ENCODE measurements at places on chromosomes 3 and 15. TPM values are rescaled to one million over a fixed set of nuclear protein-coding genes. Genes with fewer than 3 reads are reported as not detected.

- DNase-seq, result no peak
Observed at GRCh38 chr15:35244227-35244626, 159.1 kb upstream of the NANOGP8 start.

- no peak for DNase-seq
Observed at GRCh38 chr15:96409215-96410138, 79.0 kb downstream of the NR2F2 start.

- DNase-seq, result no peak
Observed at GRCh38 chr15:23440596-23440995, 6.4 kb downstream of the GOLGA6L2 start.

The PARP6 gene
- 83.2 TPM for total RNA-seq

- DNase-seq, result no peak
Observed at GRCh38 chr3:74107451-74107850, 482.7 kb upstream of the PDZRN3 start.

GRCh38 chr3:122993124-122993978 lies 34.2 kb downstream of the SEMA5B start:
- DNase-seq, result peak; percentile 70

DNA sequence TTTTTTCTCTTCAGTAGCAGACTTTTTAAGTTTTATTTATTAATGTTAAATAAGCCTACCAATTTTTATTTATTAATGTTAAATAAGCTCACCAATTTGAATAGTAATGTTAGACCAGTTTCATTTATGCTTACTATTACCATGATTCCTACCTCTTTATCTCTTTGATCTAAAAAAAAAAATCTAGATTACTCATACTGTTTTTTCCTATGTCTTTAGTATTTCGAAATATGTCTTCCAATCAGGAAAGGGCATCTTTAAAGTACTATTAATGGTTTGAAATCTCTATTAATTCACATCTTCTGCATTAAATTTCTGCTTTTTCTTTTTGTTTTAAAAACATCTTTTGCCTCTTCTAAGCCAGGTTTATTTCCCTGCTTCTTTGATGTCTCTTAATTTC lies 27.5 kb upstream of the MAPKBP1 start:
- no peak for DNase-seq

The TATDN2 gene
- 21.4 TPM for total RNA-seq

DNA sequence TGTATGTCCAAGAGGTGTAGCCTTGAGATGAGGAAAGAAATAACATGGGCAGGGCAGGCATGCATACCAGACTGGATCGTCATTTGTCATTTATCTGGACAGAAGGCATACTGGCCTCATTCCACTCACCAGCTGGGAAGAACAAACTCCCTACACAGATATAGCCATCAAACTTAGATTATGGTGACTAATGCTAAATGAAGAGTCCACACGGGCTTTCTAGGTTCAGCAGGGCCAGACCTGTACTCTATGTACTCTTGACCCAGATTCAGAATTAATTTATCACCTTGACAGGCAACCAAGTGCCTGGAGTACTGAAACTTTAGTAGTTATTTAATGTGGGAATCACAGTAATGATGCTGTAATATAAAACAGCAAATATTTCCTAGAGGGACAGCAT lies 164.3 kb upstream of the IL12A start:
- no peak for DNase-seq

The RGMA gene
- 217 TPM for total RNA-seq

DNA sequence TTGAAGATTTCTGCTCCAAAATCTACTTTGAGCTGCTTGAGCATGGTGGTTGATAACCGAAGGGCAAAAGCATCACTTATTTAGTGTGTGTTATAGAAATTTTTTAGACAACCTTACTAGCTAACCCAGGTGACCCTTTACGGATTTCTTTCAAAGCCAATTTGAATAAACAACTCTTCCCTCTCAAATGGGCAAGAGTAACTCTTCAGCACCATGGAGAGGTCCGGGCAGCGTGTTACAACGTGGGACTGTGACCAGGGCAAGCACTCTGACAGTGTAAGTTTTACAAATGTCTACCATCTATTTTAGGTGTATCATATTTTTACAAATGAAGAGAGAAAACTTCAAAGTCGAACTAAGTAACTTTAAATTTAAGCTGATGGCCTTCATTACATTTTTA lies 471.8 kb downstream of the MFSD1 start:
- DNase-seq, result no peak

GRCh38 chr3:135771760-135772159 lies 193.8 kb upstream of the PPP2R3A start:
- DNase-seq, result no peak

The NTRK3 gene
- total RNA-seq, result 0.61 TPM

- peak; percentile 88 for DNase-seq
Observed at GRCh38 chr3:189780546-189781270, 149.5 kb downstream of the TP63 start.

- DNase-seq, result no peak
Observed at GRCh38 chr3:36941658-36942057, 3.2 kb downstream of the TRANK1 start.

DNA sequence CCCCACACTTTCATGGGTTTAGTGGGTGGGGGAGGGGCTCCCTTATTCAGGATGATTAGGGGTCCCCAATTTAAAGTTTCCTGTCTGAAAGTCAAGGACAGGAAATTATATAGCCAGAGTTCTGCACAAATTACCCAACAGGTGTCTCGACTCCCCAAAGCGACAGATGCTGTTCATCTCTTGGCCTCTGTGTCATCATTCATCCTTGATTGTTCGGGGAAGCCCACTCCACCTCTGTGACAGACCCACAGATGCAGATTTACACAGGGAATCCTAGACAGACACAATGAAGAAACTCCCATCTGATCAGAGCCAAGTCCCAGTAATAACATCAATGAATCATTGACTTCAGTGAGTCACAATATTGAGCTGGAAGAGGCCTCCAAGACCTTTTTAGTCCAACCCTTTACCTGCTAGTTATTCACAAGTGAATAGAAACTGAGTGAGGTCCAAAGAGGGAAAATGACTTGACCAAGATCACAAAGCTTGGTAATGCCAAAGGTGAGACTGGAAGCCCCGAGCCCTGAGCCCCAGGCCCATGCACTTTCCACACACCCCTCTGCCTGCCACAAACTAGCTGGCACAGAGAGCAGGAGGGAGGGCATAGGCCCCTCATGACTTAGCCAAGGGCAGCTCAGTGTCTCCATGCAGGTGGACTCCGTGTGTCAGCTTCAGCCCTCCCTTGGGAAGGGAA lies 7.9 kb upstream of the SRP14 start:
- DNase-seq, result no peak

DNA sequence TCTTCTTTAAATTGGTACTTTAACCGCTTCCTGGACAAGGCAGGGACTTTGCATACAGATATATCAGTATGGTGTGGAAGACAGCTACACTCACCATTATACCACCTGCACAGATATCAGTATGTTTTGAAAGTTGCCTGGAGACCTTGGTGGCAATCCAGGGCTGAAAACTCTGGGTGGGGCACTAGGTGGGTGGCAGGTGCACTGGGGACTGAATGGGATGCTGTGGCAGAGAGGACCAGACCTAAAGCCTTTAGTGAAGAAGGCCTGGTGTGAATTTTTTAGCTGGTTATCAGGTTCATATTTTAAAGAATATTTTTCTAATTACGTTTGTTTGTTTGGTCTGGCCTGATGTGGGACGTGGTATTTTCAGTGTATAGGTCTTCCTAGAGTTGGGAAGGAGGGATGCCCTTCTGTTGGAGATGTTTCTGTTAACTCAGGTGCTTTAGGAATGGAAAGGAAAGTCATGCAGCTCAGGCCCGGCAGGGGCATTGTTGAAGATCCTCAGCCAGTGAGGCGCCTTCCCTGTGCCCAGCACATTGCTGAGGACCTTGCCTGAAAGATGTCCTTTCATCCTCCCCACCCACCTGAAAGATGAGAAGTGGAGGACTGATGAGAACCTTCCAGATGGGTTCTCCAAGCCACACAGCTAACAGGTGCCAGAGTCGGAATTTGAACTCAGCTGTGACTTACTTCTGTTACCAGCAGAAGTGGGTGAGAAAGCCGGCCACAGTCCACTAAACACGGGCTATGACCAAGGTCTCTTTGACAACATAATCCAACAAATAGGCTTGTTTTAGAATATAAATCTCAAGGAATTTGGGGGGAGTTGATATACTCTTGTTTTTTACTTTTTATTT lies 77.3 kb downstream of the APBA2 start:
- DNase-seq, result no peak

DNA sequence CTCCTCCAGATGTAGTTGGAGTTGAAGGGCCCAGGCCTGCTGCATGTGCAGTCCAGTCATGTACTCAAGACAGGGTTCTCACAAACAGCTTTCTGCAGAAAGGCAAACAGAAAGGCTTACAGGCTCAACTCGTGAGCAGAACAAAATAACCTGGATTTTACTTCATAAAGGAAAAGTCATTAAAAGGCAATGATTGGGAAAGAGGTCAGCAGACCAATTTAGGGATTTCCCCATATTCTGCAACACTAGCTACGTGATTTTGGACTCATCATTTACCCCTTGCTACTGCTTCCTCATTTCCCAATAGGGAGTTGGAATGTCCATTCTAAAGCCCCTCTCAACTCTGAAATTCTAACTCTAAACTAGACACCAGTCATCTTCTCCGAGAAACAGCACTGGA lies 18.1 kb downstream of the METTL6 start:
- no peak for DNase-seq

DNA sequence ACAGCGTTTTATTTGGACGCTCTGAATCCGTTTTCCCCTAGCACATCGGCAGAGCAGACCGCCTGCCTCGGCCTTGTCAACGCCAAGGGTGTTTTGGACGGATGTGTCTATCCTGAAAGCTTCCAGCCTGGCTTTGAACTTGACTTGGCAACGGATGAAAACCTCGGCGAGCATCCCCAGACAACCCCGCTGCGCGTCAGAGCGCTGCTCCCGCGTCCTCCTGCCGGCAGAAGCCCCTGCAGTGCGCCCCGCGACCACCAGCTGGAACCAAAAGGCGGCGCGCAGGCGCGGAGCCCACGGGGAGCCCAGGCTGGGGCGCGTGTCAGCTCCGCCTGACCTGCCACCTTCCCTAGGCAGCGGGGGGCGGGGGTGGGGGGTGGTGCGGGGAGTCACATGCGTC lies 26.2 kb upstream of the ARL8B start:
- peak; percentile 64 for DNase-seq

The TRPM1 gene
- total RNA-seq, result not detected

DNA sequence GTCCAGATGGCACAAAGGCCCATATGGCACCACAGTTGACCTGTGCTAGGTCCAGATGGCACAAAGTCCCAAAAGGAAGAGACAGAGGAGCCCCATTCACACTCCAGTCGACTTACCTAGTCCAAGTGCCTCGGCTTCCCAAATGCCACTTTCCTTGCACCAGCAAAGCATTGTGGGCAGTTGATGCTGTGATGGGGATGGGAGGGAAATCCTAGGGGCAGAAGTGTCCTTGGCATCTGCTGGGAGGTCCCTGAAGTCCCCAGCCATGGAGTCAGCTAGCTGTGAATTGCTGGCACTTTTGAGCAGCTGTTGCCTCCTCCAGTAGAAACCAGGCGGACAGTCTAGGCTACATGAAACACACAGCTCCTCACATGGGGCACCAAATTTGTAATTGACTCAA lies 60.3 kb upstream of the SIAH2 start:
- no peak for DNase-seq

The IL17RB gene
- total RNA-seq, result 0.34 TPM

- DNase-seq, result no peak
Observed at GRCh38 chr15:75036212-75036616, 12.8 kb downstream of the PPCDC start.

The RBMS3 gene
- 31.3 TPM for total RNA-seq

DNA sequence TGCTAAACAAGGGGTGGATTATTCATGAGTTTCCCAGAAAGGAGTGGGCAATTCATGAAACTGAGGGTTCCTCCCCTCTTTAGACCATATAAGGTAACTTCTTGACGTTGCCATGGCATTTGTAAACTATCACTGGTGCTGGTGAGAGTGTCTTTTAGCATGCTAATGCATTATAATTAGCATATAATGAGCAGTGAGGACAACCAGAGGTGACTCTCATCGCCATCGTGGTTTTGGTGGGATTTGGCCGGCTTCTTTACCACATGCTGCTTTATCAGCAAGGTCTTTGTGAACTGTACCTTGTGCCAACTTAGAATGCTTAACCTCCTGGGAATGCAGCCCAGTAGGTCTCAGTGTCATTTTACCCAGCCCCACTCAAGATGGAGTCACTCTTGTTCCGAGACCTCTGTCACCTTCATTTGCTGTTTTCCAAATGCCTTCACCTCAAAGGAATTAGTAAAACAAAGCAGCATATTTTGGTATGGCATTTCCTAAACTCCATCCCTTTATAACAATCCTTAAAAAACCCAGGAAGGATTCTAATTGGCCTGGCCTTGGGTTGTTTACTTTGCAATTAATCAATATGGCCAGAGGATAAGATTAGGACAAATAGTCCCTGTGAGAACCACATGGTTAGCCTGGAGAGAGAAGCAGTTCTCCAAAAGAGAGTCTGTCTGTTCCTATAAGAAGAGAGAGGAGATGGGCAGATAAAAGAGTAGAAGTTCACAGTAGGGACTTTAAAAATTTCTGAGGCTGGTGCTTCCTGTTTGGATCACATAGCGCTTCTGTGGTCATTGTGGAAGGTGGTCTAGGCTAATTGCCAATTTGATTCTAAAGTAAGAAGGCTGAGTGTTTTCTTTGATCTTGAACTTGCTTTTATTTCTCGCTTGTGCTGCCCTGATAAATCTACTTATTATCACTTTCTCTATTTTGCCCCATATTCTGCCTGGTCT lies 155.2 kb upstream of the EOMES start:
- no peak for DNase-seq

The CHCHD4 gene
- 18.5 TPM for total RNA-seq

GRCh38 chr3:195543500-195544229 lies 540 bp upstream of the PPP1R2 start:
- DNase-seq, result peak; percentile 62

The GP9 gene
- not detected for total RNA-seq

- DNase-seq, result peak; percentile 57
Observed at GRCh38 chr15:78034495-78035191, 42.9 kb downstream of the TBC1D2B start.

GRCh38 chr3:188594139-188594538 lies 440.2 kb downstream of the LPP start:
- DNase-seq, result no peak

- no peak for DNase-seq
Observed at GRCh38 chr3:71707595-71707994, 17.6 kb downstream of the EIF4E3 start.

The GOLGA8R gene
- 0.88 TPM for total RNA-seq

Data from psoas muscle (tissue), 8 donors.